ENCODE measurements at places on chromosomes 7 and 10. TPM values are rescaled to one million over a fixed set of nuclear protein-coding genes. Genes with fewer than 3 reads are reported as not detected.

The SEMA4G gene
- 0.85 TPM for total RNA-seq

The COBL gene
- not detected for total RNA-seq

The JCAD gene
- total RNA-seq: 0.78 TPM

The MYH16 gene
- total RNA-seq: not detected

The LRMDA gene
- total RNA-seq: not detected

The FRMD4A gene
- total RNA-seq: not detected

The PTPRN2 gene
- 2.5 TPM for total RNA-seq

The CHST15 gene
- 0.49 TPM for total RNA-seq

The CLRN3 gene
- not detected for total RNA-seq

The ZNF282 gene
- 42.4 TPM for total RNA-seq

The RINT1 gene
- total RNA-seq: 25.6 TPM

The ST7 gene
- 3.4 TPM for total RNA-seq

Measured in T-helper 1 cell treated with Interleukin-12 subunit alpha and Interleukin-12 subunit beta and Interleukin-4 antibody, amounts not matched to agents 30 ng/mL and 1 ng/mL, for 36 hours (primary cell).